ENCODE measurements at places on chromosomes 2 and 18.

DNA sequence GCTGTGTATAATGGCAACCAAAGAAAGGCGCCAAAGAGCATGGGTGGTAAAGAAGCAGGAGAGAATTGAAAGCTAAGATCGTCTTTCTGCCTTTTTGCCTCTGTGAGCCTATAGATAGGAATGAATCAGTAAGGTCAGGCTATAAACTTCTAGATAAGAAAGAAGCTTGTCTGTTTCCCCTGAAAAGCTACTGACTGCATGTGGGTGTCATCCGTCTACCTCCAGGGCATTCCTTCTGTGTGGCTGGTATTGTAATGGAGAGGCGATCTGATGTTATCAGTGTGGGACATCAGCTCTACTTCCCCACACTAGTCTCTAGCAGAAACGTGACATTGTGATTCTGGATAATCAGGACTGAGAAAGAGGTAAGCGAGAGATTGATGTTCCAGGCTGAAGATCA lies 63.4 kb upstream of the PLA2R1 start:
- DNase-seq = no peak

- no peak for DNase-seq
Observed at GRCh38 chr2:68536000-68536399, 68.6 kb downstream of the APLF start.

GRCh38 chr2:231672617-231673347 lies 35.5 kb upstream of the PTMA start:
- DNase-seq = no peak

GRCh38 chr18:52750995-52751394 lies 411.0 kb downstream of the DCC start:
- no peak for DNase-seq

DNA sequence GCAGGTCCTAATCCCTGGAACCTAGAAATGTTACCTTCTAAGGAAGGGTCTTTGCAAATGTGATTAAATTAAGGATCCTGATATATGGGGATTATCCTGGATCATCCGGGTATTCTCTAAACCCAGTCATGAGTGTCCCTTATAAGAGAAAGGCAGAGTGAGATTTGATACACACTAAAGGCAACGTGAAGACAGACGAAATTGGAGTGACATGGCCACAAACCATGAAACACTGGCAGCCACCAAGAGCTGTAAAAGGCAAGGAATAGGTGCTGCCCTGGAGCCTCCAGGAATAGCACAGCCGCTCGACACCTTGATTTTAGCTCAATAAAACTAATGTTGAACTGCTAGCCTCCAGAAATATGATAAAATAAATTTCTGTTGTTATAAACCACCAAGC lies 45.0 kb downstream of the TPGS2 start:
- no peak for DNase-seq

GRCh38 chr2:186822323-186822722 lies 26.6 kb downstream of the ZSWIM2 start:
- DNase-seq = no peak

- DNase-seq = no peak
Observed at GRCh38 chr2:54394392-54394791, 61.7 kb upstream of the SPTBN1 start.

- DNase-seq = no peak
Observed at GRCh38 chr2:206657087-206657486, 14.8 kb downstream of the FAM237A start.

DNA sequence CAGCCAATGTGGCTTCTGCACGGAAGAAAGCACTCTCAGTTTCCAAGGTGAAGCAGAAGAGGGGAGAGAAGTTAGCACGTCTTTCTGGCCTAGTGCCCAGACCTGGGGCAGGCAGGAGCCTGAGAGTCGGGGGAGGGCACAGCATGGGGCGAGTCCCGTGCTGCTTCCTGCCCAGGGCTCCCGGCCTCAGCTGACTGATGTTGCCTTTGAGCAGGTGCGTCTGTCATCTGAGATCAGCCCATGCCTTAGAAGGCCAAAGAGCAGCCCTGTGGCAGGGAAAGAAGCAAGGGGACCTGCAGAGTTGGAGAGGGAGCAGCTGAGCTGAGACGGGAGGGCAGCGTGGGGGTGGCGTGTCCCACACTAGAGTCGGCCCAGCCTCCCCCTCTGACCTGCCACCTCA lies 3.3 kb downstream of the KCNIP3 start:
- DNase-seq = no peak

DNA sequence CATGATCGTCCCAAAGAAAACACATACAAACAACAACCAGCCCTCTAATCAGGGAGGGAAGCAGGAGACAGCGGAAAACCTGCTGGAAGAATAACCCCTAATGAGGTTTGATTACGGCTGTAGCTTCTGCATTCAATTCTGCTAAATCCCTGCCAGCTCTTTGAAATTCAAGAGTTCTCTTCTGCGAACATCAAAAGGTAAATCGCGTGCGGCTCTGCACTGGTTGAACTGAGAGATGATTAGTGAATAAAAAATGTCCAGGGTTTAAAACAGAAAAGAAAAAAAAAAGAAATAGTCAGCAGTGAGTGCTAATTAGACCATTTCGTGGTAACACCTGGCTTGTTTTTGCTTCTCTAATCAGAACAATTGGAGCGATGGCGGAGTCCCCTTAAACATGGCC lies 153.0 kb upstream of the CAPN13 start:
- DNase-seq = no peak

Data from activated T-cell treated with anti-CD3 and anti-CD28 coated beads for 24 hours (primary cell).